ENCODE measurements at places on chromosomes 12 and 14.

DNA sequence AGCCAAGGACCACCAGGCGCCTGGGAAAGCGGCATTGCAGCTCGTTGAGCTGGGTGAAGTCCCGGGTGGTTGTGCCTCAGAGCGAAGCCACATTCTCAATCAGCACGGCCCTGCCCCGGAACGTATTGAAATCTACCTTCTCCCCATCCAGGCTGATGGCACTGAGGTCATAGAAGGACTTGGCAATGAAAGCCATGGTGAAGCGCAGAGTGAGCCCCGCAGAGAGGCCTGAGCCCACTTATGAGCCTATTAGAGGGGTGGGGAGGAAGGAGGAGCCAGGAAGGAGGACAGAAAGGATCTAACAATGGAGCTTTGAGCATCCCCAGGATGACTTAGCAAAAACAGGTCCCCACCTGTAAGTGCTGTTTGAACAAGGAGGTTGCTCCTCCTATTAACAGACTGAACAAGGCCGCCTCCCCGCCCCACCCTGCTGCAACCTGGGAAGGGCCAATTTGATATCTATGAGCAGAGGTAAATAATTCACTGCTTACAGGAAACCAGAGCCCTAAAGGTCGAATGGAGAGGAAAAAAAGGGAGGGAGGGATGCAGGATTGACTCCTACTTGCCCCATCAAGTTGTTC is at the start of gene GPX2:
Gene GPX2, minus strand, starts transcription at position 215 of the 581 bp plus-strand sequence. Its CDS starts 19 bp downstream, at position 196.
- DNase-seq = peak; percentile 55

DNA sequence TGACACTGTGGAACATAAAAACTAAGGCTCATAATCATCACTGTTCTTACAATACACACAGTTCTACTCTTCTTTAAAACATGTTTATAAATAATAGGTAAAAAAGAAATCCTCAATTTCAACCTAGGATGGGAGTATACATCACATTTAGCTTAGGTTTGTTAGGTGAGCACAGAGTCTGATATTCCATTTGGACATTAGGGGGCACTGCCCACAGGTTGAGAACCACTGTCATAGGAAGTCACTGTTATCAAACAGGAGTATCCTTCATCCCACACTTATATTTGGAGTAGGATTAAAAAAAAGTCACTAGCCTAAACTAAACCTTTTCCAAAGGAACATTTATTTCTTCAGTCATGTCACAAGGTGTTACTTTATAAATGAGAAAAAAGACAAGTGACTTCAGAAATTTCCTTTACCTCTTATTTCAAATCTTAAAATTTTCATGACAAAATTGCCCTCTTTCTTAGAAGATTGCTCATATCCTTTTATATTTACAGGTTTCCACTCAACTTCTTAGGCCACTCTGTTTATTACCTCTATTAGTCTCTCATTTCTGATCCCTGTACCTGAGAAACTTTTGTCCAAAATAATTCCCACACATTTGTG is 240.6 kb downstream of the CPNE8 start:
- DNase-seq = no peak

DNA sequence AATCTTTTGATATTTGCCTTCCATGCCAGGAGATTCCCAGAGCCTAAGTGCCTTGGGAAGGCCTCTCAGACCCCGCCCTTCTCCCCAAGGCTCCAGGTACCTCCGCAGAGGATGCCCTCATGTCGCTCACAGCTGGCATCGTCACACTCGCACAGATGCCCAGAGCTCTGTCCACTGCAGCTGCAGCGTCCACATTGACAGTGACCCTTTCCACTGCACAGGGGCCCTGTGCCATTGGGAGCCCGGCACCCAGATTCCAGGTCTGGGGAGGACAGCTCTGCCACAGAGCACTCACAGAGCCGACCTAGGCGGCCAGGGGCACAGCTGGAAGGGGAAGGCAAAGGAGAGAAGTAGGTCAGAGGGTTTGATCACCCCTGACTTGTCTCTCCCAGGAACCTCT is 12.3 kb upstream of the CSAD start:
- no peak for DNase-seq

GRCh38 chr12:69343357-69343756 is 4.8 kb upstream of the LYZ start:
- no peak for DNase-seq

DNA sequence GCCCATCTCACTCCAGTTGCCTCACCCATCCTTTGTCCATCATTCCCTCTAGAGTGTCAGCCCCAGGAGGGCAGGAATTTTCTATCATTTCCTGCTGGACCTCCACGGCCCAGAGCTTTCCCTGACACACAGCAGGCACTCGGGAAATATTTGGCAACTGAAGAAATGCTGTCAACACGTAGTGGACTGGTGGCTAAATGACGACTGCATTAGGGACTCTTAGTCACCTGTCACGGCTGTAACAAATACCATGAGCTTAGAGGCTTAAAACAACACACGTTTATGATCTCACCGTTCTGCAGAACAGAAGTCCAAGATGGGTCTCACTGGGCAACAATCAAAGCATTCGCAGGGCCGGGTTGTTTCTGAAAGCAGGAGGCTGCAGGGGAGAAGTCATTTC is 91.3 kb downstream of the PHETA1 start:
- DNase-seq = peak; percentile 73

DNA sequence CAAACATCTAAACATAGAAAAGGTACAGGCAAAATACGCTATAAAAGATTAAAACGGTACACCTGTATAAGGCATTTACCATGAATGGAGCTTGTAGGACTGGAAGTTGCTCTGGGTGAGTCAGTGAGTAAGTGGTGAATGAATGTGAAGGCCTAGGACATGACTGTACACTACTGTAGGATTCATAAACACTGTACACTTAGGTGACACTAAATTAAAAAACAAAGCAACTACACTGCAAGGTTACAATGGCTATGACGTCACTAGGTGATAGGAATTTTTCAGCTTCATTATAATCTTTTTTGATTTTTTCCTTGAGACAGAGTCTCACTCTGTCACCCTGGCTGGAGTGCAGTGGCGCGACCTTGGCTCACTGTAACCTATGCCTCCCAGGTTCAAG is 269.2 kb downstream of the KSR2 start:
- DNase-seq = no peak

DNA sequence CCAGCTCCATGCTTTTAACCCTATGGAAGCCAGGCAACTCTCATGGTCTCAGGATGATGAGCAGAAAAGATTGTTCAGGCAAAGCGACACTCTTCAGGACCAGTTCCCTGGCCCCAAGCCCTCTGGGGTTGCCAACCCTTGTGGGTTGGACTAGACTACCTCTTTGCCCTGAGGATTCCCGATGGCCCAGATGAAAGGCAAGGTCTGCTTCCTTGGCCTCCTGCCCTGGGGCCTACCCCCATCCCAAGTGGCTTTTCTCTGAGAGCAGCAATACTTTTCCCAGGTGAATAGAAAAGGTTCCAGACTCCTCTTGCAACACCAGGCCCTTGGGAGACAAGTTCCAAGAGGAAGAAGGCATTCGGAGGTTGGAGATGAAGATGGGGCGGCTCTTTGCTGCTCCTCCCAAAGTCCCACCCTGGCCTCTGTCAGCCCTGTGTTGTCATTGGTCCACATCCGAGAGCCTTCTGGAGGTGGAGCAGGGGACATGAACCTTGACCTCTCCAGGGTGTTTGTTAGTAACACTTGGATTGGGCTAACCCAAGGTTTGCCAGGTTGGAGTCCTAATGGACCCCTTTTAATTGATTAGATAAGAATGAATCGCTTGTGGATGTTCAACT is 131.1 kb downstream of the GCH1 start:
- DNase-seq = no peak

DNA sequence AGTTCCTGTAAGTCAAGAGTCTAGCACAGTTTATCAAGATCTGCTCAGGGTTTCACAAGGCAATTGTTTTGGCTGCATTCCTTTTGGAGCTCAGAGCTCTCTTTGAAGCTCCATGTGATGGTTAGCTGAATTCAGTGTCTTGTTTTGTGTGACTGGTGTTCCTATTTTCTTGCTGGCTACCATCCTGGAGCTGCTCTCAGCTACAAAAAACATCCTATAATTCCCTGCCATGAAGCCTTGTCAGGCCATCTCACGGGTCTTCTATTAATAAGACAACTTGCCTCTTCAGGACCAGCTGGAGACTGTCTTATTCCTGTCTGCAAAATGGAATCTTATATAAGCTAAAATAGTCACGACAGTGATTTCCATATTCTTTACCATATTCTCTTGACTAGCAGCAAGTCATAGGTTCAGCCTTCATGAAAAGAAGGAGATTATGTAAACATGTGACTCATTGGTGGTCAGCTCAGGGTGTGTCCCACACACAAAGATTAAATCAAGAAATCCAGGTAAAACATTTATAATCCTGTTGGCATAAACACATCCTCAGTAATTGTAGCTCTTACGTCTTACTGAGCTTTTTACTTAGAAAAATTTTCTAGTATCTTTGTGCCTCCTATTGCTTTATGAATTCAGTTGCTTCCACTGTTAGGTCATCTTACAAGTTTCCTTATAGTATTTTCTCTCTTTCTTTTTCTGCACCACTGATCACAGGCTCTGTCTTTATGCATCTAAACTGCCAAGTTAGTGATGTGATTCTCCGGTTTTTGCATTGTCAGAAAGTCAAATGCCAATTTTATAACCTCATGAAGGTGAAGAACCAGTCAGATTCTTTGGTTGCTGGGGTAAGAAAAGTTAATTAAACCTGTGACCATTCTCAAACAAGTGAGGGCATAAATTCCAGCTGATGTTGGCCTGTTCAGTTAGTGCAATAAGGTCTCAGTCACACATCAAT is 378.5 kb upstream of the MGAT4C start:
- no peak for DNase-seq

GRCh38 chr12:127074161-127074560 is 1192.8 kb upstream of the TMEM132C start:
- DNase-seq = no peak

DNA sequence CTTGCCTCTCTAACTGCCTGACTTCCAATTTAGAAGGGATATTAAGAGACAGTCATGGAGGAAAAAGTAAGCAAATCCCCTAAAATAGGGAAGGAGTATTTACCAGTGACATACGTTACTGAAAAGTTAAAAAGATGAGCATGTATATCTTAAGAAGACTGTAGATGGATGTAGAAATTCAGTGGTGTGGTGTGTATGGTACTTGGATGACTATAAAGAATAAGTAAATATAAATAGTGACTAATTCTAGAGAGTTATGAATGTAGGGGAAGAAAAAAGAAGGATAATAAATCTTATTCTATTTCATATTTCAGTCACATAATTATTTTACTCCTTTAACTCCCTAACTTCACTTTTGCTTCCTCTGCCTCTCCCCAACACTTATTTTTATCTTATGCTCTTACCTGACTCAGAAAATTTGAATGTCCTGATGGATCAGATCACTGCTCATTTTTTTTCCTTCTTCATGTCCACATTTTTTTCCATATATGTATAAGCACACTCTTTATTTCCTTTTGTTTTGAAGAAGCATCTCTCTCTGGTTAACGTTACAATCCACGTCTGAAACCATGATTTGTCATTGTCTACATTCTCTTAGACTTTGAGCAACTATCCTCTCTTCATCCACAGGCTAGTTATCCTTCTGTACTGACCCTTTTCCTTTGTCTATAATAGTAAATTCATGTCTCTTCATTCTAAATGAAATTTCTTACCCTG is 422.7 kb upstream of the SYT1 start:
- DNase-seq = no peak

- peak; percentile 69 for DNase-seq
Measured at GRCh38 chr14:32593290-32593942, 264.3 kb downstream of the AKAP6 start.

GRCh38 chr14:91606851-91607250 is 96.7 kb upstream of the PPP4R3A start:
- DNase-seq = no peak

GRCh38 chr14:24605435-24606190 is 3.9 kb downstream of the GZMH start:
- DNase-seq = peak; percentile 76

DNA sequence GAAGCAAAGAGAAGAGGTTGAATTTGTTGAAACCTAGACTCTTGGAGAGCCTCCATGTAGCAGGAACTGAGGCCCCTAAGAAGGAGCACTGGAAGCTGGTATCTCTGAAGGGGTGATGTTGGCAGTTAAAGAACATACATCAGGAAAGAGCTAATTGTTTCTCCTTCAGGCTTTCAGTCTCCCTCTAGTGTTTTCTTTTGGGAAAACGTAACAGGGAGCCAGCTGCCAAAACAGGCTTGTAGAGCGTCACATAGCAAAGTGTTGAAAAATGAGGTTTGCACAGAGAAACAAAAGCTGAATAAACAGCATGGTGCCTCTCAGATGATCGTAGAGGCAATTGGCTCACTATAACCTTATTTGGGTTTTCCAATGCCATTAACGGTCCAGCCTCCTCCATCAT is 46.9 kb upstream of the CAND1 start:
- peak; percentile 62 for DNase-seq

DNA sequence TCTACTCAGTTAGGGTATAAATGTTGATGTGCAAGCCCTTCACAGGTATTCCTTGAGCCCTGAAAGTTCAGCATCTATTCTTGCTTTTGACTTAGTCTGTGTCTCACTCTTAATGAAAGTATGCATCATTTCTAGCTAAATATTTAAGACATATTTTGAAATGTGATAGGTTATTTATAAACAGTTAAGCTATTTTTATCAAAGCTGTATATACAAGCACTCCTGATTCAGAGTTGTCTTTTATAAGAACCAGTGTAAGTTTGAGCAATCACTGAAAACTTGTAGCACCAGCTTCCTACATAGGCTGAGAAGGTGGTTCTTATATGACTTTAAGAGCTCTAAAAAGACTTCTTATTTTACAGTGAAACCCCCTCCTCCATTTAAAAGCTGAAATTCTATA is 98.6 kb downstream of the MYF5 start:
- DNase-seq = no peak

GRCh38 chr12:1592444-1593173 is 1.8 kb downstream of the FBXL14 start:
- peak; percentile 80 for DNase-seq

- no peak for DNase-seq
Measured at GRCh38 chr14:103000291-103000921, 56.9 kb downstream of the CDC42BPB start.

- no peak for DNase-seq
Measured at GRCh38 chr14:58919217-58919616, 269.2 kb upstream of the DAAM1 start.

DNA sequence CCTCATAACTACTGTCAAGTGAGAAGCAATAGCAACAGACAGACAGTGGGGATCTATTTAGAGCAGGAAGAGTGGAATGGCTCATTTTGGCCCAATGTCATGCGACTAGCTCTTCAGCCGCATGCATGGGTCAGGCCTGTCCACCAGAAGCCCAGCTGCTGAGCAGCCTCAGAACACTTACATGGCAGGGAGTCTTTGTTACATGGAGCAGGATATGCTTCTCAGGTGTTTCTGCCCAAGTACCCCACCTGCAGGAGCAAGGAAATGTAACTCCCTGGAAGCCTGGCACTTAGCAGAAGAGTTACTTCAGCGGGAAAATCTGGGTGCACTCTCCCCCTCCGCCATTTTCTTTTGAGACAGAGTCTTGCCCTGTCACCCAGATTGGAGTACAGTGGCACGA is 73.5 kb upstream of the ARHGAP5 start:
- DNase-seq = no peak

DNA sequence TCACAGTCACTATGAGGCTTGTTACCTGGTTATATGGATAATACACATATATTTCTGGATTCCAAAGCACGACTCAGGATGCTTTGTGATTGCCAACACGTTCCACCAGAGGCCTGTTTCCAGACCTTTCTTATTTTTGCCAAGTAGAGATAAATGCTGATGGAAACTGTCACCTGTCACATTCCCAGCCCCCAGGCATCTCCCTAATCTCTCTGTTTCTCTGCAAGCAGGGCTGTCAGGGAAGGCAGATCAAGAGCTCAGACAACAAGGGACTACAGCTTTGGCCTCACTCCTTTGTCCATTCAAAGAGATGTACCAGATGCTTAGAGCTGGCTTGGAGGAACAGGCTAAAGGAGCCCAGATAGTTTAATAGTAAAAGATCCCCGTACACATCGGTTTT is 21.8 kb upstream of the DDHD1 start:
- DNase-seq = peak; percentile 87

Data from islet precursor cell (in vitro differentiated cells).